Vagina (tissue), 2 donors: ENCODE measurements at places on chromosomes 1 and 21.

- DNase-seq, result no peak
These were observed 159.8 kb upstream of the KCNJ6 start for GRCh38 chr21:38075833-38076587.

DNA sequence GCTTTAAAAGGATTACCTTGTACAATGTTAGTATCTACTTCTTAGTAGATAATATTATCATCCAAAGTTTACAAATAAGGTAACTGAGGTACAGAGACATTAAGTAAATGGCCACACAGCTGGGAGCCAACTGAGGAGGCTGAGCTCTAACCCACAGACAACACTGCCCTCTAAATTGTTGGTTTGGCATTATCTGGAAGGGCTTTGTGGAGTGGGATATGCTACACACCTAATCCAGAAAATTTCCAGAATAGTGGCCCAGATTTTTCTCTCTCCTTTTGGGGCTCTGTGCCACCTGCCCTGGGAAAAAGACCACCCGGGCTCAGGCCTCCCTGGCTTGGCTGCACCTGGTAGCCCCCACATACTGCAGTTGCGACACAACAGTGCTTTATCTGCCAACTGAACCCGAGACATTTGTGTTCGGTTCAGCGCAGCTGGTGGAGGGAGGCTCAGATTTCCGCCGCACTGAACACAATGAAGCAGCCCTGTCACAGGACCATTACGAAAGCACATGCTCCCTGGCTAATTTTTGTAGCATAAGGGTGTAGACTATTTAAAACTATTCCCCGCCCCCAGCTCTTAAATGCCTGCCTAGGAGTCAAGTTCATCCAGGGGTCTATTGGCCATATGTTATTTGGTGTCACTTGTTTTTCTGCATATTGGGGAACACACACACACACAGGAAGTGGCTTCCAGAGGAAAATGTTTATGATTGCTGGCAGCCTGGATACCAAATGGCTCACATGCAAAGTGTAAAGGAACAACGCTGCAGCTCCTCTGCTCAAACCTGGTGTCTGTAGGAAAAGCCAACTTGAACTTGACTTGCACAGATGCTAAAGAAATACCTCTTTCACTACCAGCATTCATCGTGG, 92.3 kb upstream of the ESRRG start:
- no peak for DNase-seq

GRCh38 chr1:118321840-118322239, 136.8 kb upstream of the SPAG17 start:
- DNase-seq, result no peak

- DNase-seq, result no peak
These were observed 8.0 kb downstream of the HJV start for GRCh38 chr1:146013559-146013922.

DNA sequence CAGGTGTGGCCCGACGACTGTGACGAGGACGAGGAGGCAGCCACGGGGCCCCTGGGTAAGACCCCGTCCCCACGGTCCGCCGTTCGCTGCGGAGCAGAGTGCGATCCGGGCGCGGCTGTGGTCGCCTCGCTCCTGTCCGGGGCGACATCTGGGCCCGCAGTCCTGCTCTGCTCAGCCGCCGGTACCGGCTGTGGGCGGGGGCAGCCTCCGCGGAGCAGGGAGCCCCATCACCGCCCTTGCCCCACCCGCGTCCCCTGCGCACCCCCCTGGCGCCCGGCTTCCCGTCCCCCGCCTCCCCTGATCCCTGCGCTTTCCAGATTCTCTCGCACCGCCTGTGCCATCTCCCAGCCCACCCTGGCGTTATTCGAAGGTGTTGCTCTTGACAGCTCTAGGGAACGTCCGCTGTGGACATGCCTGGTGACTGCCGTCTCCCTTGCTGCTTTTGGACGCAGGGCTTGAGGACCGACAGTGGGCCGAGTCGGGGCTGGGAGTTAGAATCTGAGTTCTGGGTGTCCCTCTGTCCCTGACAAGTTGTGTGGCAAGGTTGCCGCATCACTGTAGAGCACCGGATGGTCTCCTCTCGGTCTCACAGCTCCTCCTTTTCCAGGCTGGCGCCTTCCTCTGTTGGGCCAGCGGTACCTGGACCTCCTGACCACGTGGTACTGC, 596 bp downstream of the TOR3A start:
- no peak for DNase-seq

GRCh38 chr1:18941221-18942141, 15.0 kb downstream of the IFFO2 start:
- DNase-seq, result no peak

DNA sequence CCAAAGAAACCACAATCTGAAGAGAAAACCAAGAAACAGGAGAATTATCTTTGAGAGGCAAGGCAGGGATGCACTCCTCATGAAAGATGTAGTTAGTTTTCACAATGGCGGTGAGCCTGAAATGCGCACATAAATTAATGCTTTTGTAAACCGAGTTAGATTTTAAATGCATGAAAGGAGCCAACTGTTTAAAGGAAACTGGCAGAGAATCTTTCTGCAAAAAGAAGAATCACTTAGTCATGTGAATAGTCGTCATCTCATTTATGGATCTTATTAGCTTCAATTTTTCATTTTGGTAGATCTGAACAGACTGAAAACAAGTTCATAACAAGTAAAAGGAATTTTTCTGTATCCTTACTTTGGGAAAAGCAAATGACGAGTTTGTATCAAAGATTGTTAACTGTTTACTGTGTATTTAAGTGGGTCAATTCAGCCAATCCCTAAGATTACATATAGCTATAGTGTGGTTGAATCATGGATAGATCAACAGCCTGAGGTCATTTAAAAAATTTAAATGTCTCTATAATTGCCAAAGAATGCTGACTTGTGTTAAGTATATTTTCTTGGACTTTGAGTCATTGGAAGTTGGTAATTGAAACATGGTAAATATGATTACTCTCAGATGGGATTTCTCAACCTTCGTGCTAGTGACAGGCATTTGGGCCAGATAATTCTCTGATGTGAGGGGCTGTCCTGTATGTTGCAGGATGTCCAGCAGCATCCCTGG, 226.6 kb upstream of the KAZN start:
- no peak for DNase-seq

GRCh38 chr1:68346188-68346808, 103.5 kb downstream of the RPE65 start:
- no peak for DNase-seq

GRCh38 chr1:243465081-243465480, 209.2 kb downstream of the SDCCAG8 start:
- no peak for DNase-seq
